Memory B cell (primary cell): ENCODE measurements at places on chromosomes 2 and 18.

DNA sequence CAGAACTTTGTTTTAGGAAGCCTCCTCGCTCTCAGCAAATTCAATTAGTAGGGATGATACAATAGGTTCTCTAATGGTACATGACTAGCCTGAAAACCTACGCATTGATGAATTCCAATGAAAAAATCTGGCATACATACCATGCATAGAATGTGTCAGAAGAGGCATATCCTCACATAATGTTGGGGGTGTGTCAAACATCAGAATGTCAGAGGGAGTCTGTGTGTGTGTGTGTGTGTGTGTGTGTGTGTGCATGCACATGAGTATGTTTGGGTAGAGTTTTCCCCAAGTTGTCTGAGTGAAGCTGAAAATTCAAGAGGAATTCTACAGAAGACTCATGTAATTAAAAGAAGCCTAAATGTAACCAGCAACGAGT, 78.5 kb downstream of the FIGN start:
- DNase-seq = no peak
- no peaks in the 10 kb centered on the region for H3K4me1 ChIP-seq
- H3K27me3 ChIP-seq = no peaks in the 10 kb centered on the region
- H3K4me3 ChIP-seq = no peak overlapping the region

DNA sequence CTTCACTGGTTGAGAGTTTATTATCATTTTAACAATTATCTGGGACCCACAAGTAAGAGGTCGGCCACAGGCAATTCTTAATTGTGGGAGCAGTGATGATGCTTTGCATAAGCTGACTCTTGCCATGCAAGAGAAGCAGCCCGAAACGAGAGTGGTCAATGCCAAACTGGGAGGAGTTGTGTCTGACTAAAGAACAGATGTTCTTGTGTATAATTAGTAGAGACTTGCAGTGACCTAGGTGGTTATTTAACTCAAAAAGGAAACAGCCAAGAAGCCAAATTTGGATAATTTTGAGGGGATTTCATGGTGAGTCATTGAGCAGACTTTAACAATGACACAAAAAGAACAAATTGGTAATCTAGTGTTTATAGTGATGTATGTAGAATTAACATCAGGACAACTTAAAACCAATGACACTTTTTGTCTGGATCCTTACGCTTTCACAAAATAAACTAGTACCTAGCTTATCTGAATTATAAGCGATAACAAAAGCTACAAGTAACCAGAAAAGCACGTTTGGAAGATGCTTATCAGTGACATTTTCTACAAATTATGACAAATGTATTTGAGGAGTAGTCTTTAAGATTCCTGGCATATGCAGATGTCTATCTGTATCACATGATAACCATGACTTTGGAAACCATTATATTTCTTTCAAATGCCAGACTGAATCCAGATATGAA, 184.7 kb upstream of the DLGAP1 start:
- H3K4me1 ChIP-seq = no peaks in the 10 kb centered on the region
- H3K27ac ChIP-seq = no peak overlapping the region
- no peak overlapping the region for H3K4me3 ChIP-seq
- H3K36me3 ChIP-seq = no peaks in the 10 kb centered on the region
- no peaks in the 10 kb centered on the region for H3K27me3 ChIP-seq
- no peak for DNase-seq

DNA sequence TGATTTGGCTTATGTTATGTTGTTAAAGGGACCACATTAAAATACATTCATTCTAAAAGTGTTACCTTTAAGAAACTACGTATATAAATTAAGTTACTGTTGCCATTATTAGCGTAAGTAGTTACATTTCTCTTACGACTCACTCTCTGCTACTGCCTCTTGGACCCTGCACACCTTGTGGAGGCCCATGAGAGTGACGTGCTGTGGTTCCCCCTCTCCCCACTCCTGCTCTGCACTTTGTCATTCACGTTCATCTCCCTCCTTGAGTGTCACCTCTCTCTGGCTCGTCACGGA, 830 bp upstream of the MERTK start:
- no peak for DNase-seq
- H3K27me3 ChIP-seq = peaks cover 13% of the 10 kb centered on the region
- H3K4me3 ChIP-seq = peak overlapping the region; percentile 59

GRCh38 chr2:11872948-11873269, 126.5 kb downstream of the LPIN1 start:
- H3K4me3 ChIP-seq = no peak overlapping the region
- H3K4me1 ChIP-seq = peaks cover 32% of the 10 kb centered on the region
- H3K27ac ChIP-seq = peak overlapping the region; percentile 62

DNA sequence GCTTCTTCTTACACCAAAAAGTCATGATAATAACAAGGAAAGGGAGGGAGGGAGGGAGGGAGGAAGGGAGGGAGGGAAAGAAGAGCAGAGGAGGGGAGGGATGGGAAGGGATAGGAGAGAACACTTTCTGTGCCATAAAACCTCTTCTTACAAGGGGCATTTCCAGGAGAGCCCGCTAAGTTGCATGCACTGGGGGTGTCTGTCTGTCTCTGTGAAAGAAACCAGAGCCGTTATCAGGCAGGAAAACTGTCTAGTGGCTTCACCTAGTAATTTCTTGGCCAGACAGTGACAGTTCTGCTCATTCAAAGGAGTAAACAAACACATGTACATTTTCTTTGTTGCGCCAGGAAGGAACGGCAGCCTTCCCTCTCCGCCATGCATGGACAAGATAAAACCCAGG, 45.8 kb downstream of the AQP12A start:
- H3K27me3 ChIP-seq = peaks cover 13% of the 10 kb centered on the region
- no peak overlapping the region for H3K27ac ChIP-seq
- H3K4me1 ChIP-seq = no peaks in the 10 kb centered on the region
- no peak overlapping the region for H3K4me3 ChIP-seq
- no peak for DNase-seq
